ENCODE measurements at places on chromosomes 13 and 19. TPM values are rescaled to one million over a fixed set of nuclear protein-coding genes. Genes with fewer than 3 reads are reported as not detected.

- H3K36me3 ChIP-seq, result no peaks in the 10 kb centered on the region
- H3K27me3 ChIP-seq, result no peaks in the 10 kb centered on the region
- H3K27ac ChIP-seq, result no peak overlapping the region
- DNase-seq, result no peak
- no peak overlapping the region for H3K4me3 ChIP-seq
These were observed 9.8 kb downstream of the BICRA start for GRCh38 chr19:47618771-47619170.

GRCh38 chr19:4172861-4173473, 9.4 kb downstream of the SIRT6 start:
- H3K27me3 ChIP-seq, result peaks cover 10% of the 10 kb centered on the region
- peak; percentile 68 for DNase-seq

DNA sequence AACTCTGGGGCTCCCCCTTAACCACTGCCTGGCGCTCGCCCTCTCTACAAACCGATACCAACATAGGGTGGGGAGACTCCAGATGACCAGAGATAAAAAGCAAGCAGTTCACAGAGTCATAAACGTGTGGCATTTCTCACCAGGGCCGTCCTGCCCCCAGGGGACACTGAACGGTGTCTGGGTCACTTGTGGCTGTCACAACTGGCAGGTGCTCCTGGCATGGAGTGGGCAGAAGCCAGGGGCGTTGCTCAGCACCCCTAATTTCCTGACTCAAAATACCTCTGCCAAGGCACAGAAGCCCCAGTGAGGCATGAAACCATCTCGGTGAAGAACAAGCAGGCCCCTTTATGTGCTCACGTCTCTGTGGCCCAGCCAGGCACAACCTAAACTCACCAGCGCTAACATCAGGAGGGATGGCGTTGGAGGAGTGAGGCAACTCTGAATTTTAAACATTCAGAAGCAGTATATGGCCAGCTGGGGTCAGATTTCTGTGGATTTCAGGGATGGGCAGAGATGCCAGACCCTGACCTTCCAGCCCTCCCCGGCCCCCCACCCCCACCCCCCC, 1.8 kb downstream of the PIP5K1C start:
- peak overlapping the region; percentile 77 for H3K27ac ChIP-seq
- peak overlapping the region; percentile 82 for H3K4me3 ChIP-seq
- H3K36me3 ChIP-seq, result no peaks in the 10 kb centered on the region

GRCh38 chr19:4272894-4273293, 6.2 kb upstream of the SHD start:
- H3K4me1 ChIP-seq, result no peaks in the 10 kb centered on the region
- no peak for DNase-seq
- no peaks in the 10 kb centered on the region for H3K27me3 ChIP-seq
- no peaks in the 10 kb centered on the region for H3K36me3 ChIP-seq
- H3K27ac ChIP-seq, result no peak overlapping the region
- no peak overlapping the region for H3K4me3 ChIP-seq

GRCh38 chr19:39160523-39160861, 34.9 kb downstream of the PAK4 start:
- no peak overlapping the region for H3K27ac ChIP-seq
- DNase-seq, result no peak
- H3K4me3 ChIP-seq, result no peak overlapping the region
- H3K36me3 ChIP-seq, result no peaks in the 10 kb centered on the region

FAM216B gene
- not detected for total RNA-seq

- peaks cover 6% of the 10 kb centered on the region for H3K4me1 ChIP-seq
- H3K4me3 ChIP-seq, result peak within 1 kb of the TSS; percentile 36
- no peak for DNase-seq
- H3K27ac ChIP-seq, result no peak within 1 kb of the TSS
- H3K27me3 ChIP-seq, result peaks cover 8% of the 10 kb centered on the region
- no peaks in the 10 kb centered on the region for H3K36me3 ChIP-seq
These were observed at the start of gene LILRB2 for GRCh38 chr19:54281007-54281728. LILRB2 (minus strand) TSS chr19:54281110; CDS start chr19:54280496, 614 bp downstream.

GRCh38 chr13:31184981-31185645, 14.7 kb upstream of the B3GLCT start:
- H3K27me3 ChIP-seq, result peaks cover 6% of the 10 kb centered on the region
- no peaks in the 10 kb centered on the region for H3K4me1 ChIP-seq
- no peak for DNase-seq
- no peaks in the 10 kb centered on the region for H3K36me3 ChIP-seq
- H3K27ac ChIP-seq, result no peak overlapping the region
- H3K4me3 ChIP-seq, result no peak overlapping the region

DNA sequence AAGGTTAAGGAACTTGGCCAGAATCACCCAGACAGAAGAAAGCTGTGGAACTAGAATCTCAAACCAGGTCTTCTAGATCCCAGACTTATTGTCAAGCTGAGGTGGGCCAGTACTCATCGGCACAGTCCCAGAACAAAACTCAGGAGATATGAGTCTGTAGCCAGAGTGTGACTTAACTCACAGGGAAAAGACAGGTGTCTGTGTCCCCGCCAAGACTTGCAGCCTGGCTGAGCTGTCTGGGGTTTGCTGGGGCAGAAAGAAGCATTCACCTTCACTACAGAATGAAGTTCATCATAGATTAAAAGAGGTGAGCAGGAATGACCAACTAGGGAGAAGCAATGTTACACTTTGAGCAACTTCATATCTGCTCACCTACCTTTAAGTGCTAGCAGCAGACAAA, 257.2 kb downstream of the FOXO1 start:
- no peaks in the 10 kb centered on the region for H3K36me3 ChIP-seq
- H3K27me3 ChIP-seq, result peaks cover 3% of the 10 kb centered on the region
- H3K4me3 ChIP-seq, result no peak overlapping the region
- no peaks in the 10 kb centered on the region for H3K4me1 ChIP-seq

GRCh38 chr19:13045812-13046211, 50.5 kb downstream of the NFIX start:
- H3K27me3 ChIP-seq, result peaks cover 4% of the 10 kb centered on the region
- H3K27ac ChIP-seq, result no peak overlapping the region
- no peak overlapping the region for H3K4me3 ChIP-seq

- H3K4me1 ChIP-seq, result peaks cover 11% of the 10 kb centered on the region
- H3K27me3 ChIP-seq, result no peaks in the 10 kb centered on the region
- H3K4me3 ChIP-seq, result no peak overlapping the region
- no peak overlapping the region for H3K27ac ChIP-seq
These were observed 85.0 kb downstream of the DOCK9 start for GRCh38 chr13:98892821-98893220.

GRCh38 chr19:47419030-47419783, at the start of gene MEIS3:
MEIS3 (minus strand) TSS chr19:47419527; CDS start chr19:47419081, 446 bp downstream.
- H3K27me3 ChIP-seq, result peaks cover 64% of the 10 kb centered on the region
- H3K27ac ChIP-seq, result no peak within 1 kb of the TSS
- peak within 1 kb of the TSS; percentile 58 for H3K4me3 ChIP-seq
- peaks cover 29% of the 10 kb centered on the region for H3K4me1 ChIP-seq

- no peak overlapping the region for H3K4me3 ChIP-seq
- H3K27ac ChIP-seq, result no peak overlapping the region
- H3K27me3 ChIP-seq, result no peaks in the 10 kb centered on the region
These were observed 15.5 kb downstream of the ATP8B3 start for GRCh38 chr19:1796395-1797142.

DNA sequence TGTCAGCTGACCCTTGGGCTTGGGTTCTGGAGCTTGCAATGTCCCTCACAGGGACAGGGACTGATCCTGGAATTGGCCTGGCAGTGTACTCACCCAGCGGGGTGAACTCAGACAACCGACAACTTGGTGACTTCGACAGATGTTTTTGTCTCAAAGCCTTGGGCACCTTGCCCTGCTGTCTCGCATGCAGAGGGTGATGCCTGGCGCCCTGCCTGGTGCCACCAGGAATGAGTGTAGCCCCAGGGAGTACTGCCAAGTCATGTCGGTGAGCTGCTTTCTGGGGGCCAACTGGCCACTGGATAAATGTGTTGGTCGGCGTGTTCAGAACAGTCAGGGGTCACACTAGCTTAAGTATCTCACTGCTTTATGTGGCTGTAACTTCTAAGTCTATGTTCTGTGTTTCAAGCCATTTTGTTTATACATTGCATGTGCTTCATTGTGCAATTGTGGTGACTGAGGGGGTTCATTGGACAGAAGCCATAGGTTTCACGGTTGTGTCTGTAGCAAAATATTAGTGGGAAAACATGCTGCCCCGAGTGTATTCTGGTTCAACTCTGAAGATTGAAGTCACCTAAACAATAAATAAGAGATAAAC, 96.3 kb upstream of the TNFSF11 start:
- H3K27me3 ChIP-seq, result no peaks in the 10 kb centered on the region
- no peak for DNase-seq
- no peak overlapping the region for H3K27ac ChIP-seq
- no peak overlapping the region for H3K4me3 ChIP-seq

DNA sequence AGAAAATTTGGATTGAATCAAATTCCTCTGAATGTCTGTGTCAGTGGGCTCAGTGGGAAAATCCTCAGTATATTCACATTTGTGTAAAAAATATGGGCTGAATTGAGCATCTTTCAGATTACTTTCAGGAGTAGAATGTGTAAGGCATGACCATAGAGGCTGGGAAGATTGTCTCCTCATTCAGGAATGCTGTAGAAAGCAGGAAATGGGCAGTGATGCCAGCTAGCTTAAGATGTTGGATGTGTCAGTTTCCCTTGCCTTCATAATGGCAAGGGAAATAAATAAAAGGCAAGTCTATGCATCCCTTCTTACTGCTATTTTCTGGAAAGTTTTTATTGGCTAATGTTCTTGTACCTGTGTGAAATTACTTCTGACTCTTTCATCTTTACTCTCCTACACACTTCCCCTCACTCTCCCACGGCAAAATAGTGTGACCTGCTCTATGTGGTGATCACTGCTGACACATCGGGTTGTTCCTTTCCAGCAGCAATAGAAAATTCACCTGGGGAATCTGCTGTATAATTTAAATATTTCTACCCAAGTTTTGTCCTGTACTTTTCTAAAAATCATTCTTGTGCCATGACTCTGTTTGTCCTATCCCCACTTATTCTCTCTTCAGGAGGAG, 103.2 kb downstream of the LMO7 start:
- DNase-seq, result no peak
- H3K27me3 ChIP-seq, result no peaks in the 10 kb centered on the region
- no peak overlapping the region for H3K4me3 ChIP-seq
- no peaks in the 10 kb centered on the region for H3K4me1 ChIP-seq

GRCh38 chr19:55464039-55464661, 401 bp downstream of the C19orf85 start:
- H3K27me3 ChIP-seq, result no peaks in the 10 kb centered on the region
- no peaks in the 10 kb centered on the region for H3K36me3 ChIP-seq
- peaks cover 17% of the 10 kb centered on the region for H3K4me1 ChIP-seq
- no peak overlapping the region for H3K27ac ChIP-seq

DNA sequence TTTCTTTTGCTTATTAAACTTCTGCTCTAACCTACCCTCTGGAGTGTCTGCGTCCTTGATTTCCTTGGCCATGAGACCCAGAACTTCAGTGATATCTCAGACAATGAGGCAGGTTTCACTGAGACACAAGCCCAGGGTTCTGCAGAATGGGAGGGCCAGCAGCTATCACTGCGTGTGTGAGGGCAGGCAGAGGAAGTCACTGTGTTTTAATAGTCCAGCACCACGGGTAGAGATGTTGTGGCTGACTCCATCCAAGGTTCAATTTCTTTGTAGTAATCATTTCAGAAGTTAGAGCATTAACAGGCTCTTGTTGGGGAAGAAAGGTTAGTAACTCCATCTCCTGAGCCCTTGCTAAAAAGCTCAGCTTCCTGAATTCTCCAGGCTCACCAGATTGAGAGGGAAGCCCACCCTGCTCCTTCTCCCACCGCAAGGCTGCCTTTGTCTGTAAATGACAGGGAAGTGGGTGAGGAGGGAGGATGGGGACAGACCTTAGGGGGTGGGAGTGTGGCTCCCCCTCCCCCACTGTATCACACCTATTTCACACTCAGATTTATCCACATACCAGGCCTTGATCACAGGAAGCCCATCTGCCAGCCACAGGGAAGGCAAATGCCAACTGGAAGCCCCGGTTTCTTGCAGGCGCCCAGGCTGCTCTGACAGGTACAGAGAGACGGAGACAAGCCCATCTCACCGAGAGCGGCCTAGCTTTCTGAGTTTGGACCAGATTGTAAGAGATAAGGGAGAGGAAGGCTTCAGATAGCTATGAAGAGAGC, 2.1 kb downstream of the C19orf12 start:
- peak overlapping the region; percentile 90 for H3K4me3 ChIP-seq
- peak overlapping the region; percentile 80 for H3K27ac ChIP-seq
- no peaks in the 10 kb centered on the region for H3K36me3 ChIP-seq
- no peak for DNase-seq
- H3K4me1 ChIP-seq, result peaks cover 58% of the 10 kb centered on the region
- H3K27me3 ChIP-seq, result no peaks in the 10 kb centered on the region

DNA sequence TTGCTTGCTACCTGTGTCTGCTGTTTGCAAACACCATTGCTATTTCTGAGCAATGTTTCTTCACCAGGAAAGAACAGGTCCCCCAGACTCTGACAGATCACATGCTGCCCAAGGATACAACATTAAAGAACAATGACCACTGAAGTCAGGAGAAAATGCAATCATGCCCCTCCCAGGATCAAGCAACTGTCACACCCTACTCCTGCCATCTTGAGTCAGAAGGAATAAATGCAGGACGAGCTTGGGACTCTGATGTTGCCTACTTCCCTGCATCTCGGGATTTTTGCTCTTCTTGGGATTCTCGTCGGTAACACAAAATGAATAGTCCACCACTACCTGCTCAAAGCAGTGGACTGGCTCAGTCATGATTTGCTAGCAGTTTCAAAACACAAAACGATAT, 490.6 kb downstream of the COG6 start:
- H3K27ac ChIP-seq, result no peak overlapping the region
- no peak for DNase-seq
- H3K4me3 ChIP-seq, result no peak overlapping the region
- H3K27me3 ChIP-seq, result peaks cover 15% of the 10 kb centered on the region
- H3K36me3 ChIP-seq, result no peaks in the 10 kb centered on the region

DNA sequence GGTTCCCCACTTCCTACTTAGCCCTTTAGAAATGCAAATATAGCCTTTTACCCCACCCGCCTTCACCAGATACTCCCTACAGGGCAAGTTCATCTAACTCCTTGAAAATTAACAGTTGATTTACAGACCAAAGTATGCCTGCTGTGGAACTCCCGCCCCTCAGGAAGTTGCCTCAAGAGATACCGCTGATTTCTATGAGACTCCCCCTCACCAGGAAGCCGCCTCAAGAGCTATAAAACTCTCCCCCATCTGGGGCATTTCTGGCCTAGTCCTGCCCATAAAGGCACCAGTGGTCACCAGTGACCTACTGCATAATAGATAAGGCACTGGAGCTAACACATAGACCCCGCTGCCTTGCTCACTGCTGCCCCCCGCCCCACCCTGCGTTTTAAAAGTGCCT, 201.7 kb upstream of the UBL3 start:
- DNase-seq, result no peak
- H3K4me3 ChIP-seq, result no peak overlapping the region
- H3K36me3 ChIP-seq, result no peaks in the 10 kb centered on the region
- peaks cover 24% of the 10 kb centered on the region for H3K27me3 ChIP-seq
- peaks cover 21% of the 10 kb centered on the region for H3K4me1 ChIP-seq

DNA sequence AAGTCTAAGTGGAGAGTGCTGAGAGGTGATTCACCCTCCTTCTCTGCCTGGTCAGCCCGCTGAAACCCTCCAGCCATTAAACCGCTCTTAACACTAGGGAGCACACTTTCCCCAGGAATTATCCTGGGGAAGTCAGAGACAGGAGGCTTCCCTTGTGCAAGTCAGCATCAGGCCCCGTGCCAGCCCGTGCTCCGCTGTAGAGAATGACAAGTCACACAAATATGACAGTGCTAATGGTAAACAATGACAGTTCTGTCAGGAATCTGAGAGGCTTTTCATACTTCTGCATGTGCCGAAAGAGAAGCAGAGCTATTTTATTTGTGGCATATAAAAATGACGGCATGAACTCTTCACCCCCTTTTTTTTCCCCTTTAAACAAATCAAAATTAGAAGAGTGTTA, 816.9 kb upstream of the SLC10A2 start:
- H3K4me3 ChIP-seq, result no peak overlapping the region
- H3K4me1 ChIP-seq, result no peaks in the 10 kb centered on the region
- H3K27ac ChIP-seq, result no peak overlapping the region
- no peaks in the 10 kb centered on the region for H3K36me3 ChIP-seq
- H3K27me3 ChIP-seq, result no peaks in the 10 kb centered on the region
- DNase-seq, result no peak

CD70 gene
- 26.1 TPM for total RNA-seq

OR7A5 gene
- total RNA-seq, result not detected
